ENCODE measurements at places on chromosomes 5 and 9. TPM values are rescaled to one million over a fixed set of nuclear protein-coding genes. Genes with fewer than 3 reads are reported as not detected.
A peak's percentile ranks its signal among the peaks of the same experiment; 100 is the strongest.

GRCh38 chr5:171427318-171428167 is 8.1 kb downstream of the FGF18 start:
- DNase-seq, result no peak
- H3K36me3 ChIP-seq, result no peaks in the 10 kb centered on the region
- H3K27me3 ChIP-seq, result peaks cover 12% of the 10 kb centered on the region
- no peak overlapping the region for H3K4me3 ChIP-seq

DNA sequence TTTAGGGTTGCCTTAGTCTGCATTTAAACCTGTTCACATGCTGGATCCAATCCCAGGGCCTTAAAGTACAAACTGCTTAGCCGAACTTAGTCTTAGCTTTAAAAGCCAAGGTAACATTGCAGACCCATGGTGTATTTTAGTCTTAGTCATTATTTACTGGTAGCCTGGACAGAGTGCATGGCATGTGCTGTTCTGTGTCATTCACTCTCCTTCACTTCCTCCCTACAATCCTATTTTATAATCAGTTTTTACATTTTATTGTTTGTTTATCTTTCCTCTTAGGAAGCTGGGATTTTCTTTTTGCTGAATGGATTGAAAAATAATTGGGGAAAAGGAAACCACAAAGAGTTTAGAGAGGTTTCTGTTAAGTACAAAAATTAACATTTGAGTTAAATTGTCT is 29.4 kb upstream of the TAL2 start:
- no peak overlapping the region for H3K27ac ChIP-seq
- no peaks in the 10 kb centered on the region for H3K4me1 ChIP-seq
- no peak overlapping the region for H3K4me3 ChIP-seq
- DNase-seq, result no peak
- peaks cover 27% of the 10 kb centered on the region for H3K36me3 ChIP-seq

- no peak overlapping the region for H3K27ac ChIP-seq
- DNase-seq, result no peak
- peaks cover 29% of the 10 kb centered on the region for H3K4me1 ChIP-seq
- H3K36me3 ChIP-seq, result peaks cover under 1% of the 10 kb centered on the region
- H3K27me3 ChIP-seq, result no peaks in the 10 kb centered on the region
- no peak overlapping the region for H3K4me3 ChIP-seq
Measured at GRCh38 chr5:131228646-131229045, 35.2 kb upstream of the CDC42SE2 start.

DNA sequence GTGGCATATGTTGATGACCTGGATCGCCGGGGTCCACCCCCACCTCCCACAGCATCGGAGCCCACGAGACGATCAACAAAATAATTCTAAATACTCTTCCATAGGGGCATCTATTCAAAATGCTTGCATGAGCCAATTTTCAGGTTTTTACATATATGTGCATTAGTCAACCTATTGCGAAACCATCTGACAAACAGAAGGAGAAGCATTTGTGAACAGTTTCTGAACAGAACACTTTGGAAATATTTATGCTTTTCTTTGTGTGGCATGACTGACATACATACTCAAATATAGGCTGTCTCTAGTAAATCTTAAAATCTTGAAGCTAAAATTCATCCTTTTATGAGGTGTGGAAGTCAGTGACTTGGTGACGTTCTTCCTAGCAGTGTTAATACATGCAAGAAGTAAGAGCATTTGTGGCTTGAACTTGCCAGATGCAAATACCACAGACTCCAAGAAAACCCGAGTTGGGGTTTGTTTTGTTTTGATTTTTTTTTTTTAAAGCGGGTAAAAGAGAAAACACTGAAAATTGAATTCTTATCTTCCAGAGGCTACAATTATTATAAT is 5.3 kb downstream of the GPR151 start:
- no peaks in the 10 kb centered on the region for H3K4me1 ChIP-seq
- no peaks in the 10 kb centered on the region for H3K27me3 ChIP-seq
- no peak for DNase-seq
- no peak overlapping the region for H3K4me3 ChIP-seq
- H3K36me3 ChIP-seq, result peaks cover 58% of the 10 kb centered on the region

GRCh38 chr5:174614500-174615135 is 109.8 kb upstream of the MSX2 start:
- H3K27me3 ChIP-seq, result no peaks in the 10 kb centered on the region
- DNase-seq, result no peak
- H3K27ac ChIP-seq, result no peak overlapping the region
- no peak overlapping the region for H3K4me3 ChIP-seq
- no peaks in the 10 kb centered on the region for H3K4me1 ChIP-seq

DNA sequence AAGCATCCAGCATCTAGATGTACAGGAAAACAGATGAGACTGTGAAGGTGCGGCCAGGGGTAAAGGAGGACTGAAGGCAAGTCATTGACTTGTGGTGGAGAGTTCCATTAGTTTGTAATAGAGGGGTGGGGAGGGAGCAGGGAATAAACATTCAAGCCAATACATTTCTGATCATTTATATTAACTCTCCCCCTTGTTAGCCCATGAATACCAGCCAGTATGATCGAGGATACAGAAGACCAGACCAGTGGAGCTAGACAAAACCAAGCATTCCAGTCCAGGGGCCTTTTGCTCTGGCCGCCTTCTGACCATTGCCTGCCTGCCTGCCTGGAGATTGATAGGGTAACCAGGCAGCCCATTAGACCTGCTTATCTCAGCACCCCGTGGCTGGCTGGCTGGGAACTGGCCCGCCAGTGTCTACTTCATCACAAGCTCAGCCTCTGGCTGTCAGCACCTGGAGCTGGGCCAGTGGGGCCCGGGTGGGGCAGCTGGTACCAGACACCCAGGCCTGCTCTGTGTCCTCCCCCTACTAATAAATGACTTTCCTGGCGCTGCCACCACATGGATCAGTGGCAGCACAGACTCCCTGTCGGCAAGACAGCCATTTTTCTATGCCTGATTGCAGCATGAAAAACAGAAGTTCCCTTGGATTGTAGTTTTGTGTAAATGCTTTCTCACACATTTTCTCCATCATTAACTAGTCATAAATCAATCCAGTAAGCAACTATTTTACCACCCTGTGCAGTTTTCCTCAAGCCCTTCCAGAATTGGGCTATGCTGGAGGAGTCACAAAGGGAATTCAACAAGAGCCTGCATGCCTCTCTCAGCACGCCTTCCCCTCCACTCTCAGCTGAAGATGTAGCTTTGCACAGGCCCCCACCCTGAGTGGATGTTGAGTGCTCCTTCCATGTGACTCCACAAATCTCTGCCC is 181.3 kb downstream of the SNCAIP start:
- DNase-seq, result no peak
- H3K4me3 ChIP-seq, result no peak overlapping the region
- peaks cover 2% of the 10 kb centered on the region for H3K27me3 ChIP-seq

DNA sequence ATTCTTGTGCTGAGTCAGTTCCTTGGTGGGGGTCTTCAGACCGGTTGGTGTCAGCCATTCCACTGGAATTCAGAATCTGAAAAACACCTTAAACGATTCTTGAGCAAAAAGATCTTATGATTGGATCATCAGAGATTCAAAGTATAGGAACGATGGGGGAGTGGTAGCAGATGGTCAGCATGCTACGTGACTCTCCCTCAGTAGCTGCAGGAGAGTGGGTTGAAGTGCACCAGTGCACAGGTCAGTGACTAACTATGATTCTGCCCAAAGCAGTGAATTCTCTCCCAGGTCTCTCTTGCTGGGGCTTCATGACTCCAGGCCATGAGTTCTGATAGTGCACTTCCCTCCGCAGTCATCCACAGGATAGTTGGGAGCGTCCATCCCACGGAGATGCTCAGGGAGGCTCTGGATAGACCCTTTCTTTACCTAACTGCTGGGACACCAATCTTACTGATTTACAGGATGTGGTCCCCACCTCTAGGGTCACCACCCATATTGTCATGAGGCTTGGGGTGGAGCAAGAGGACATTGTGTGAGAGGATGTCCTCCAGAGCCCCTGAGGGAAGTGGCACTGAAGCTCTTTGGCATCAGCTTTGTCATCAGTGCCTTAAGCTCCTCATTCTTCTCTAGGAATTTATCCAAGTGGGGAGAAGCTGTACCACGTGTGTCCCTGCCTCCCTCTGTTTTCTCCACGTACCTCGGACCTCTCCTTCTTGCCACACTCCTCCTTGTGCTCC is 62.0 kb downstream of the RASGRF2 start:
- H3K4me1 ChIP-seq, result no peaks in the 10 kb centered on the region
- H3K4me3 ChIP-seq, result no peak overlapping the region
- peaks cover 12% of the 10 kb centered on the region for H3K27me3 ChIP-seq
- DNase-seq, result no peak
- no peak overlapping the region for H3K27ac ChIP-seq

DNA sequence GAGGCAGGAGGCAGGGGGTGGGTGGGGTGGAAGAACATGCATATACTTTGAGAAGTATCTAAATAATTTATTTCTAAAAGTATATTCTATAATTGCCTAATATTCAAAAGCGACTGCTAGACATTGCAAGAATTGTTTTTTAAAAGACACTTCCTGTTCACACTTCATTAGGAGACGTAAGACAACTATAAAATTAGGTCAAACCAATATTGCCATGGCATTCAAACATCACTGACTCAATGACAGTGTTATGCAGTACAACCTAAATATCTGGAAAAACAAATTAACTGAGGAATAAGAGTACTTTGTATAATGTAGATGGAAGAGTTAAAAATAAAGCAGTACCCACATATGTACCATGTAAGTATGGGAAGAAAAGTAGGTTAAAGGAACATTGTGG is 4.5 kb downstream of the CCNH start:
- H3K4me1 ChIP-seq, result peaks cover 37% of the 10 kb centered on the region
- peaks cover 72% of the 10 kb centered on the region for H3K36me3 ChIP-seq
- H3K27ac ChIP-seq, result no peak overlapping the region
- H3K4me3 ChIP-seq, result no peak overlapping the region

- H3K4me3 ChIP-seq, result no peak overlapping the region
- H3K27me3 ChIP-seq, result no peaks in the 10 kb centered on the region
- DNase-seq, result no peak
- peak overlapping the region; percentile 20 for H3K27ac ChIP-seq
Measured at GRCh38 chr9:114488398-114489129, 16.7 kb downstream of the WHRN start.

The CDC25C gene
- total RNA-seq, result 0.42 TPM

The LCN1 gene
- not detected for total RNA-seq

The NUP155 gene
- 37.2 TPM for total RNA-seq

The DNAH5 gene
- total RNA-seq, result not detected

The FOXB2 gene
- total RNA-seq, result not detected

The PCDHB16 gene
- total RNA-seq, result not detected

The MCIDAS gene
- not detected for total RNA-seq

The CRHBP gene
- not detected for total RNA-seq
